ENCODE measurements at places on chromosomes 6 and 20. TPM values are rescaled to one million over a fixed set of nuclear protein-coding genes. Genes with fewer than 3 reads are reported as not detected.

GRCh38 chr6:42113936-42114636, 28.3 kb downstream of the C6orf132 start:
- no peaks in the 10 kb centered on the region for H3K4me1 ChIP-seq
- H3K4me3 ChIP-seq: no peak overlapping the region
- H3K27me3 ChIP-seq: peaks cover 6% of the 10 kb centered on the region
- no peak for DNase-seq
- no peaks in the 10 kb centered on the region for H3K36me3 ChIP-seq
- no peak overlapping the region for H3K27ac ChIP-seq

DNA sequence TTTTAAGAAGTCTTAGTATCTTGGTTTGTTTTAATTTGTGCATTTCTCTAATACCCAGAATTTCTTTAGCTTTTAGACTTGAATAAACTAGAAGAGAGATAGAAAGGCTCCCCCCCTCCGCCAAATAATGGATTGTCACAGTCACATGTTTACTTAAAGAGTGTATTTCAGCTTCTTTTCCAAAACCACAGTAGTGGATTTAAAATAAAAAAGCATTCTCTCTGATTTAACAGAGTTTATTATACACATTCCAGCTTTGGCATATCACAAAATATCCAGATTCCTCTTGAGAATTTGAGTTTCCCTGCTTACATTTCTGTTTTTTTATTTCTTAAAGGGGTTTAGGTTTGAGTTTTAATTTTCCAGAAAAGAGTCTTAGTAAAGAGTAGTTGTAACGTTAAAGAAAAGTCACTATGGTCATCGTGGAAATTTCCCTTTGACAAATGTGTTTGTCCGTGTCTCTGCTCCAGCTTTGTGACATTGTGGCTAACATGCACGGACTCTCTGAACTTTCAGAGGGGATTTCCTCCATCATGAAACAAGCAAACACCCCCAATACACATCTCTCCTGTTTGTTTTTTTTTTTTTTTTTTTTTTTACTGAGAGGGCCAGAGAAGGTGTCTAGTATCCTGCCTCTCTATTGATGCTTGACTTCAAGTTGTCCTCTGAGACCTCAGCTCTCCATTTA, 113.5 kb upstream of the SUPT3H start:
- peaks cover 19% of the 10 kb centered on the region for H3K36me3 ChIP-seq
- no peak for DNase-seq
- H3K27me3 ChIP-seq: no peaks in the 10 kb centered on the region
- no peak overlapping the region for H3K27ac ChIP-seq
- peaks cover 59% of the 10 kb centered on the region for H3K4me1 ChIP-seq
- no peak overlapping the region for H3K4me3 ChIP-seq

GRCh38 chr6:27795697-27796494, 116.3 kb downstream of the OR2B2 start:
- H3K4me3 ChIP-seq: no peak overlapping the region
- peaks cover 30% of the 10 kb centered on the region for H3K4me1 ChIP-seq
- H3K27me3 ChIP-seq: peaks cover 10% of the 10 kb centered on the region
- H3K36me3 ChIP-seq: no peaks in the 10 kb centered on the region

DNA sequence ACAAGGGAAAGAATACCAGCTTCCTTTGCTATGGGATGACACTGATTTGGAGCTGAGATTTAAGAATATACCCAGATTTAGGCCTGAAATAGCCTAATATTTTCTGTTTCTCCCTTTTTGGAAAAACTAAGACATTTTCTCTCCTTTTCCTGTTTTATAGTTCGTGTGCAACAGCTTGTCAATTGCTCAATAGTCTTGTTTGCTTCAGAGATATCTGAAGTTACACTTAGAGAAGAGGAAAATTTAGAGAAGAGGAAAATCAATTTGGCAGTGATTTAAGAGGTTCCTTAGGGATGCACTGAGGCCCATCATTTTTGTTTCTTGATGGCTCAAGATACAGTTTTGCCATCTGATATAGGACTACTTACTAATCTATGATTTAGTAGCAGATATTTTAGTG, 398.6 kb downstream of the RFPL4B start:
- no peak for DNase-seq
- H3K4me3 ChIP-seq: no peak overlapping the region

- peak; percentile 16 for DNase-seq
- H3K4me1 ChIP-seq: peaks cover 10% of the 10 kb centered on the region
- H3K27ac ChIP-seq: peak overlapping the region; percentile 48
- no peak overlapping the region for H3K4me3 ChIP-seq
These were observed 2.5 kb upstream of the CLDN20 start for GRCh38 chr6:155261111-155261900.

- DNase-seq: no peak
- no peak overlapping the region for H3K27ac ChIP-seq
- H3K4me1 ChIP-seq: no peaks in the 10 kb centered on the region
- H3K4me3 ChIP-seq: no peak overlapping the region
These were observed 68.1 kb upstream of the PMEPA1 start for GRCh38 chr20:57777911-57778310.

- no peaks in the 10 kb centered on the region for H3K36me3 ChIP-seq
- H3K4me1 ChIP-seq: peaks cover 5% of the 10 kb centered on the region
- no peaks in the 10 kb centered on the region for H3K27me3 ChIP-seq
- H3K27ac ChIP-seq: no peak overlapping the region
- H3K4me3 ChIP-seq: no peak overlapping the region
These were observed 107.7 kb upstream of the SCP2D1 start for GRCh38 chr20:18705910-18706309.

- no peak overlapping the region for H3K27ac ChIP-seq
- DNase-seq: no peak
- H3K27me3 ChIP-seq: no peaks in the 10 kb centered on the region
- H3K4me1 ChIP-seq: no peaks in the 10 kb centered on the region
- no peaks in the 10 kb centered on the region for H3K36me3 ChIP-seq
These were observed 650.0 kb downstream of the KIF16B start for GRCh38 chr20:15923030-15923776.

- no peak overlapping the region for H3K27ac ChIP-seq
- no peaks in the 10 kb centered on the region for H3K27me3 ChIP-seq
- H3K4me3 ChIP-seq: no peak overlapping the region
- H3K4me1 ChIP-seq: no peaks in the 10 kb centered on the region
- H3K36me3 ChIP-seq: no peaks in the 10 kb centered on the region
- no peak for DNase-seq
These were observed 14.1 kb upstream of the NXT1 start for GRCh38 chr20:23336476-23336875.

GRCh38 chr6:100461278-100461916, 3.3 kb downstream of the SIM1 start:
- peaks cover 10% of the 10 kb centered on the region for H3K36me3 ChIP-seq
- H3K4me3 ChIP-seq: no peak overlapping the region
- no peak for DNase-seq
- no peak overlapping the region for H3K27ac ChIP-seq

GRCh38 chr6:106677282-106677681, 47.9 kb downstream of the QRSL1 start:
- DNase-seq: no peak
- no peaks in the 10 kb centered on the region for H3K36me3 ChIP-seq
- no peaks in the 10 kb centered on the region for H3K27me3 ChIP-seq
- no peak overlapping the region for H3K4me3 ChIP-seq

DNA sequence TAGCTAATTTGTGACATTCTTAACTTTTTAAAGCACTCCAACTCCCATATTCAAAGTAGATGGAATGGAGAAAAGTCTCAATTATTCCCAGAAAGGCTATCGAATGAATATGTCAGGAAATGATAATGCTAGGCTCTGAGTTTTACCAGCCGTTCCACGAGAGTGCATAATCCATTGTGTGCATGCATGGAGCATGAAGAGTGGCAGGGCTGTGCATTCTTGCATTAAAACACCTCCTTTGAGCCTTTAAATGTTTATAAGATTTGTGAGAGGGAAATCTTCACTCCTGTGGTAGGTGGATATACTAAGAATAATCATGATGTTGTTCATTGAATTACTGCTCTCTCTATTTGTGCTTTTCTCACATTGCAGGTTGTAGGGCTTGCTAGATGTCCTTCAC, 178.3 kb downstream of the CARMIL1 start:
- H3K4me3 ChIP-seq: no peak overlapping the region
- no peak for DNase-seq
- H3K27ac ChIP-seq: no peak overlapping the region
- H3K36me3 ChIP-seq: no peaks in the 10 kb centered on the region
- H3K27me3 ChIP-seq: no peaks in the 10 kb centered on the region
- peaks cover 2% of the 10 kb centered on the region for H3K4me1 ChIP-seq

DNA sequence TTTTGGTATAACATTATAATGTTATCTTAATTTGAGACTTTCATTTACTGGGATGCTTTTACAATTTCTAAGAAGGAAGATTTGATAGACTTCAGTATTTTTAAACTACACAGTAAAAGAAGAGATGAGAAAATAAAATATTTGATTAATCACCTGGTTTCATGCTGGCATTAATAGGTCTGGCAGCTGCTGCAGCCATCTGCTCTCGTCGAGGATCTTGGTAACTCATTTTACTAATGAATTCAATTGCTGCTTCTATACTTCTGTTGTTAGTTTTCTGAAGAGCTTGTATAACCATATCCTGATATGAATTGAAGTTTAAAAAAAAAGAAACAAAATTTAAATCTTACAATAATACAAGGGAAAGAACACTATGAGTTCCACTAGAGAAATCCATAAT, 23.0 kb downstream of the LATS1 start:
- H3K36me3 ChIP-seq: peaks cover 22% of the 10 kb centered on the region
- no peak overlapping the region for H3K4me3 ChIP-seq
- H3K27ac ChIP-seq: no peak overlapping the region
- H3K27me3 ChIP-seq: no peaks in the 10 kb centered on the region

DNA sequence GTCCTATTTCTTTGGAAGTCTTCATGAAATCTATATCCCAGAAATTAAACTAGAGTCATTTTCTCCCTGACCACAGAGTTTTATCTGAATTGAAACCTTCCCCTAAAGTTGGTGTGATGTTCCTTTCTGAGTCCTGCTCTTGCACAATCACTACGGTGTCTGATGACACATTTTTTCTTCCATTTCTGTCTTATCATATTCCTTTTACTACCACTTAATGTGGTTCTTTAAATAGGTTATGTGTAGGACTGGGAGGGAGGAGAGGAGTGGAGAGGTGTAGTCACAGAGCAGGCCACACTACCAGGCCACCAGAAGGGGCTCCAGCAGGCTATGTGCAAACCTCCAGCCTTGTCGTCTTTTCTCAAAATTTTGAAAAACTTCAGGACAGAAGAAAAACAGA, 39.7 kb upstream of the ATXN1 start:
- no peak overlapping the region for H3K4me3 ChIP-seq
- H3K4me1 ChIP-seq: peaks cover 16% of the 10 kb centered on the region
- no peaks in the 10 kb centered on the region for H3K36me3 ChIP-seq
- no peak overlapping the region for H3K27ac ChIP-seq
- no peak for DNase-seq
- no peaks in the 10 kb centered on the region for H3K27me3 ChIP-seq

GRCh38 chr20:36969051-36969450, 17.5 kb upstream of the SAMHD1 start:
- peak overlapping the region; percentile 87 for H3K27ac ChIP-seq
- DNase-seq: no peak
- H3K27me3 ChIP-seq: no peaks in the 10 kb centered on the region
- peaks cover 14% of the 10 kb centered on the region for H3K36me3 ChIP-seq
- H3K4me3 ChIP-seq: peak overlapping the region; percentile 38

- peak overlapping the region; percentile 17 for H3K27ac ChIP-seq
- peaks cover 4% of the 10 kb centered on the region for H3K27me3 ChIP-seq
- peak; percentile 67 for DNase-seq
- peaks cover 15% of the 10 kb centered on the region for H3K4me1 ChIP-seq
These were observed 19.0 kb upstream of the TLDC2 start for GRCh38 chr20:36856691-36857635.

DNA sequence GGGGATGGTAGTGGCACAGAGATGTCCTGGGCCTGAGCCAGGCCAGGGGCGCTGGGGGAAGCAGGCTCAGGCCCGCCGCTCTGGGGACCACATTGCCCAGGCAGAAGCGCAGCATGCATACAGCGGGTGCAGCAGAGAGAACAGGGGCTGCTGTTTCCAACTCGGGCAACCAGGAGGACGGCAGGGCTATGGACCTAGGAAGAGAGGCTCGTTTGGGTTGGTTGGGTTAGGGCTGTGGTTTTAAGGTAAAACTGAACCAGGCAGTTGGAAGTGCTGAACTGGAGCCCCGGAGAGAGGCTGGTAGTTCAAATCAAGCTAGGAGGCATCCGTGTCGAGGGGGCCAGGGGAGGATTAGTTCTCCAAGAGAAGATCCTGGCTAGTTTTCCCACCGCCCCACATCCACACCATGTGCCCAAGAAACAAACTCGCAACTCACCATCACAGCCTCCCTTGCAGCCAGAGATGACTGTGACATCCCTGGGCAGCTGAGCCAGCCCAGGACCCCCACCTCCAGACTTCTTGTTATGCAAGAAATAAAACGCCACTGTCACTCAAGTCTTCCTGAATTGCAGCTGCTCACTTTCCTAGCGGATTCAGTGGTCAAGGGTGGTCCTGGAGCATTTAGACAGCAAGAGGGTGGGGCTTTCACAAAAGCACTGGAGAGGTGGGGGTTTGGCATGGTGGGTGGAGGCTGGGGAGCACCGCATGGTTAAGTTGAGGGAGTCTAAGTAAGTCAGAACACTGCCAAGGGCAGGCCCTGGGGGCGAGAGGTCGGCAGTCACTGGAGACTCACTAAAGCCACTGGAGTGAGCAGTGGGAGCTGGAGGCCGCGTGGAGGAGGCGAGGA, 161.2 kb downstream of the GRM4 start:
- H3K27me3 ChIP-seq: no peaks in the 10 kb centered on the region
- DNase-seq: no peak
- H3K36me3 ChIP-seq: no peaks in the 10 kb centered on the region
- no peak overlapping the region for H3K4me3 ChIP-seq

GRCh38 chr6:53811082-53811481, 16.3 kb downstream of the LRRC1 start:
- no peak overlapping the region for H3K4me3 ChIP-seq
- H3K27ac ChIP-seq: no peak overlapping the region
- H3K4me1 ChIP-seq: no peaks in the 10 kb centered on the region
- H3K27me3 ChIP-seq: no peaks in the 10 kb centered on the region
- no peak for DNase-seq
- no peaks in the 10 kb centered on the region for H3K36me3 ChIP-seq

GRCh38 chr6:56736804-56737203, 94.1 kb upstream of the DST start:
- H3K36me3 ChIP-seq: no peaks in the 10 kb centered on the region
- H3K27ac ChIP-seq: no peak overlapping the region
- no peak overlapping the region for H3K4me3 ChIP-seq
- no peaks in the 10 kb centered on the region for H3K4me1 ChIP-seq

DNA sequence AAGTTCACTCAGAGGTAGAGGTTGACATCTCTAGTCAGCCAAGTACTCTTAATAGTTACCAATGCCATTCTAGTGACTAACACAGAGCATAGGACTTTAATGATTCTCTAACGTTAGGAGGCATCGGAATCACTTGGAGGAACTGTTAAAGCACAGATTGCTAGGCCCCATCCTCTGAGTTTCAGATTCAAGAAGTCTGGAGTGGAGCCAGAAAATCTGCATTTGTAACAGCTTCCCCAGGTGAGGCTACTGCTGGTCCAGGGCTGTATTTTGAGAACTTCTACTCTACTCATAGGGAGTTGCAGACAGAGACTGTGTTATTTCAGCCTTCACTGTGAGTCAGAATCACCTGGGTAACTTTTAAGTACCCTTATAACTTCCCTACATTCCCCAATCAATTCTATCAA, 5.7 kb downstream of the LMBRD1 start:
- H3K27ac ChIP-seq: no peak overlapping the region
- DNase-seq: no peak
- H3K4me1 ChIP-seq: peaks cover 55% of the 10 kb centered on the region
- H3K36me3 ChIP-seq: peaks cover 11% of the 10 kb centered on the region
- no peaks in the 10 kb centered on the region for H3K27me3 ChIP-seq

LPA gene
- total RNA-seq: not detected

LIME1 gene
- total RNA-seq: 15.5 TPM

PXDC1 gene
- total RNA-seq: 0.36 TPM

FAM110A gene
- 23.1 TPM for total RNA-seq

TINAG gene
- not detected for total RNA-seq

CCDC167 gene
- total RNA-seq: 63.7 TPM

GPLD1 gene
- total RNA-seq: 0.51 TPM

NHLRC1 gene
- not detected for total RNA-seq
